ENCODE measurements at places on chromosomes 5 and 9. TPM values are rescaled to one million over a fixed set of nuclear protein-coding genes. Genes with fewer than 3 reads are reported as not detected.

ELOVL7 gene
- total RNA-seq: 0.15 TPM

GLT6D1 gene
- not detected for total RNA-seq

PAPPA gene
- total RNA-seq: 47.4 TPM

SHC3 gene
- total RNA-seq: 6.6 TPM

NDUFA8 gene
- 105 TPM for total RNA-seq

PCDHGB1 gene
- total RNA-seq: 7.6 TPM

PCDHGA3 gene
- 0.85 TPM for total RNA-seq

MZB1 gene
- not detected for total RNA-seq

PPIC gene
- total RNA-seq: not detected

PTPRD gene
- not detected for total RNA-seq

TMEM232 gene
- 1.6 TPM for total RNA-seq

SHROOM1 gene
- 0.54 TPM for total RNA-seq

DNA sequence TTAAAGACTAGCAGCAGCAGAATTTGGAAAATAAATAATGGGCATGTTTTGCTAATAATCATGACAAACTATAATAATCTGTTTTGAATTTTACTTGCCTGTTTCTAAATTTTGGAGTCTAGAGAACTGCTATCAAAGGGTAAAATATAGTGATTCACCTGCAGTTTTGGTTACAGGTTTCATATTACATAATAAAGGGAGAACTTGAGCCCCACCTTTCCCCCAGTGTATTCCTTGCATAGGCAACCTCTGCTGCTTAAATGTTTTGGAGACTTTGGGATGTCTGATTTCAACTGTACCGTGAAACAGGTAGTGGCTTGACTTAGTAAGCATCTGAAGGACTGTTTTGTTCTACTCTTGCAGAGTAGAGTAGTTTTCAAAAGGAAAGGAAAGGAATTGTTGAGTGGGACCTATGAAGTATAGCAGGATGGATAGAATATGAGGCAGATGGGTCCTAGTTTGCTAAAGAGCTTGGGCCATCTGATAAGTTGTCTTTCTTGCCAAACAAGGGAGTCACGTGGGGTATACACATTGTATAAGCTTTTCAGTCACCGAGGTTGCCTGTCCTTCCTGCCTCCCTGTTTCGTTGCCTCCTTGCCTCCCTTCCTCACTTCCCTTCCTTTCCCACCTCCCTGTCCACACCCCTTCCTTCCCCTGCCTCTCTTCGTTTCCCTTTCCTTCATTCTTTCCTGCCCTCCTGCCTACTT lies 19.1 kb downstream of the CREBRF start:
- no peak for DNase-seq

DNA sequence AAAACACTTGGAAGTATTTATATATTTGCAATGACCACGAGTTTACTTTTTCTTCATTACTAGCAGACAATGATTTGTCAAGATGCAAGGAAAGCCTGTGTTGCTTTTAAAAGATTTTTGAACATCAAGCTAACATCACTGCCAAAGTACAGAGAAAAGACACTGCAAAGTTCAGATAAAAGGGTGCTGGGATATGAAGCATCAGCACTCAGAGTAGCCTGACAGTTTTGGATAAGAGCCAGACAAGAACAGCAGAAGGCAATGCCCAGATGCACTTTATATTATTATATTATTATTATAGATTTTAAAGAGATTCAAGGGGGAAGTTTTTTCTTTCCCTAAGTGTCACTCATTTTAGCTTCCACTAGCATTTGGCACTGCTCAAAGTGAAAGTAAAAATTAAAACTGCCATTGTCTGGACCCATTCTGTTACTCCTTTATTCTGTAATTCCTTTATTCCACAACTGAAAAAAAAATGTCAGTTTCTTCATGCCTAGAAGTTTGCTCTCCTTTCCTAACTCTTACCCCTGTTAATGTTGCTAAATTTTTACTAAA lies 240.6 kb downstream of the EFNA5 start:
- no peak for DNase-seq

GRCh38 chr9:84002344-84002743 lies 21.7 kb downstream of the RMI1 start:
- DNase-seq: no peak

- peak; percentile 77 for DNase-seq
These were observed 209.2 kb upstream of the PAPPA start for GRCh38 chr9:115944166-115944948.

- no peak for DNase-seq
These were observed 140.9 kb downstream of the ZNF608 start for GRCh38 chr5:124605541-124605940.

DNA sequence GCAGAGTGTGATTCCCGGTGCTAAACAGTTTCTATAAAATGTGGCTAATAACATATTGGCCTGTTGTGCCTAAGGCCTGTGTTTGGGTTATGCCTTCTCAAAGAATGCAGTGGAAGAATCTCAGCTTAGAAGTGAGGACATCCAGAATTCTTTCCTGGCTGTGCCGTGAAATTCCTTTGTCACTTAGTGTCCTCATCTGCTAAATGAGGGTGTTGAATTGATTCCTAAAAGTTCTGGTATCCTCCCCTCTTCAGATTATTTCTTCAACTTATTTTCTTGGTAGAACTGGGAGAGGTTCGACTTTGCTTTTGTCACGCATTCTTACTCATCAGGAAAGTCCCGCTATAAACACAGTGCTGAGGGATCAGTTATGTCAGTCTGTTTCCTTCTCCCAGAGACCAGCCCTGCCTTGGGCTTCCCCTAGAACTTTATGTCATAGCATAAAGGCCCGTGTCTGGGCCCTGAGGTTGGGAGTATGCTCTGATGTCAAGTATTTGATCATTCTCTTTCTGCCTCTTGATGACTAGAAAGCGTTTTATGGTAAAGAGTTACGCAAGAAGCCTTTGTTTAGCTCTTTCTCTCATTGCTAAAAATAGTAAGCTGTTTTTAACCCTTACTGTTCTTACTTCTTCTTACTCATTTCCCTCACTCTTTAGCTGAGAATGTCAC lies 29.5 kb downstream of the MTAP start:
- peak; percentile 35 for DNase-seq

DNA sequence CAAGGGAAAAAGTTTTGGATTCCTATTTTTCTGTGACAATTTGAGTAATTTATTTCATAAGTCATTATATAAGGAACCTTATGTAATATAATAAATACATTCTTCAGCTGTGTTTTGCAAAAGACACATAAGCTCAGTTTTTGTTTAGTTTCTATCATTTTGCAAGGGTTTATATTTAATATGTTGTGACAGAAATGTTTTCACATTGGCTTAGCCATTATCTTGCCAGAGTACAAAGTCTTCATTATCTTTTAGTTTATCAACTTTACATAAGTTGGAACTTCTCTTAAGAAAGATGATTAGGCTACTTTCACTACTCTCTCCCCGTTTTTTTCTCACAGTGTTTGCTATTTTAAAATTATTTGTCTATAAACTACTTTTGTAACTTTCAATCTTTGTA lies 54.8 kb downstream of the ERCC6L2 start:
- DNase-seq: no peak

DNA sequence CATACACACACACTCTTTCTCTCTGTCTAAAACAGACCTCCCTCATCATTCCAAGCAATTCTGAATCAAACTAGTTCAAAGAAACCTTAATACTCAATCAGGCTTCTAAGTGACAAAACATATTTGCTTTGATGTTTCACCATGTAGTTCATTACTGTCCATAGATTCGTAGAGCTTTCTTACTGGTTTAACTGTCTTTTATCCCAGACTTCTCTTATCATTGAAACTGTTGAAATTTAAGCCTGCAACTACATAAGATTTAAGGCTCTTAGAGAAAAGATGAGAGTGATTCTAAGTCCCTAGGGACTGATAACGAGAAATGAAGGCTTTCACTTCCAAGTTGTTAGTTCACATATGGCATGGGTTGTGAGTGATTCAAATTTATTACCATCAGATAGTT lies 11.0 kb upstream of the PLAC8L1 start:
- DNase-seq: peak; percentile 48

- no peak for DNase-seq
These were observed 16.9 kb upstream of the TRIM14 start for GRCh38 chr9:98135938-98136337.

GRCh38 chr5:172274951-172275753 lies 8.4 kb downstream of the UBTD2 start:
- peak; percentile 52 for DNase-seq

GRCh38 chr5:140420665-140421361 lies 19.2 kb downstream of the ANKHD1 start:
- no peak for DNase-seq

- DNase-seq: no peak
These were observed 1409.6 kb upstream of the WWC1 start for GRCh38 chr5:166881802-166882201.

- DNase-seq: no peak
These were observed 17.1 kb downstream of the BTNL3 start for GRCh38 chr5:181005791-181006190.

GRCh38 chr9:81620002-81620390 lies 69.4 kb downstream of the TLE1 start:
- DNase-seq: no peak

GRCh38 chr5:172820046-172820767 lies 13.8 kb upstream of the ERGIC1 start:
- DNase-seq: no peak

DNA sequence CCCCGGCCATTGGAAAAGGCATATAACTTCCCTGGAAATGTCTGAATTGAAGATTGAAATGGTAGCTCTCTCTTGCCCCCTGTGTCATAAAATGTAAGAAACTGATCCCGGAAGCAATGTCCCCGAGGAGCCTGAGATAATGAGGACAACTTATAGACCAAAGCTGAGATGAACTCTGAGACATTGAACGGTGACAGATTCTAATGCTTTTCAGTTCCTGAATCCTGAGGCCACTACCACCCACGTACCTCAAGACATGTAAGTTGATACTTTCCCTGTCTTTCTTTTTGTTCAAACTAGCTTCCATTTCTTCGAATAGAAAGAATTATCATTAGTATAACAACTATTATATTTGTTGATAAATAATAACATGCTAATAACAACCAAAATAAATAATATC lies 51.0 kb downstream of the KIF4B start:
- DNase-seq: no peak

GRCh38 chr5:62701036-62701435 lies 122.4 kb downstream of the LRRC70 start:
- DNase-seq: no peak

DNA sequence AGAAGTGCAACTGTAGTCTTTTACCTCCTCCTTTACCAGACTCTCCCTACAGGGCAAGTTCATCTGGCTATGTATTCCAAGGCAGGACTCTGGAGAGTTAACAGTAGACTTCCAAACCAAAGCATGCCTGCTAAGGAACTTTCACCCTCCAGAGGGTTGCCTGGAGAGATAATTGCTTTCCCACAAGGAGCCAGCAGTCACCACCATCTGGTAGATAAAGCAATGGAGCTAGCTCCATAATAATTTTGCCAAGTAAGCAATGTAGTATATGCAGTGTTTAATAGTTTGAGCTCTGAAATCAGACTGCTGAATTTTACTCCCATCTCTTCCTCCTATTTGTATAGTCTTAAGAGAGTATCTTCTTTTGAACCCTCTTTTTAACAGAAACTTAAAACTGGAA lies 566.8 kb upstream of the PTGER4 start:
- DNase-seq: peak; percentile 14

Data from A673 (cell line).